ENCODE measurements at places on chromosomes 7 and 10. TPM values are rescaled to one million over a fixed set of nuclear protein-coding genes. Genes with fewer than 3 reads are reported as not detected.

DNA sequence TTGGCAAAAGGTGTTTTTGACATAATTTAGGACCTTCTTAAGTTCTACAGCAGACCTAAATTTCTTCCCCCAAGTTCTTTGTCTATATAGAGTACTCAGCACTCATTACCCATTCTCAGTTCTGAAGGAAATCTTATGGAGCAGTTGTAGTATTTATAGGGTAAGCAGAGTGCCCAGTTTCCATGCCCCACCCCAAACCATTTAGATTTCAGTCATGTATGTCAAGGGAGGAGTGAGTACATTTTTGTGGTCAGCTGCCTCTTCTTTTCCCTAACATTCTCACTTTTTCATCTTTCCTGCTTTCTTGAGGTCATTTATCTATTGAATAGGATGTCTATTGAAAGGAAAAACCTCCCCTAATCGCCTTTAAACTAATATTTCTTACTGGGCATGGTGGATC, 83.3 kb downstream of the KAT6B start:
- DNase-seq = no peak

CALU gene
- total RNA-seq = 54.4 TPM

- no peak for DNase-seq
These were observed 110.3 kb upstream of the STEAP1B start for GRCh38 chr7:22610263-22610662.

DLX5 gene
- 0.89 TPM for total RNA-seq

DNA sequence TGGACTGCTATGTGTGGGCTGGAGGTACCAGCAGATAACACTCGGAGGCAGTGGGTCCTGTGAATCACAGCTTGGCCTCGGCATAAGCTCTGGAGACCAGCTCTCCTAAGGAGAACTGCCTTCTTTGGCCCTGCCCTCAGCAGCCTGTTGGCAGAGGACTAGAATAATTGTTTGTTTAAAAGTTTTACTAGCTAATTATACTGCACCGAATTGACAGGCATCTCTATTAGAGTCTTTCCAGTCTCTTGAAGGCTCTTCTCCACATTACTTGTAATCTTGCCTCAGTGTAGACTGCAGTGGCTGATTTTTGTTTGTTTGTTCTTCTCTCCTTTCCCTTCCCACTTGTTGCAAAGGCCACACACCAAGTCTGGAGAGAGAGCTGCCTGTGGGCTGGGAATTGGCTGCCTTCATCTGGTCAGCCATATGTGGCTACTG, 183.2 kb downstream of the AUTS2 start:
- no peak for DNase-seq

ZNF804B gene
- total RNA-seq = not detected

DNA sequence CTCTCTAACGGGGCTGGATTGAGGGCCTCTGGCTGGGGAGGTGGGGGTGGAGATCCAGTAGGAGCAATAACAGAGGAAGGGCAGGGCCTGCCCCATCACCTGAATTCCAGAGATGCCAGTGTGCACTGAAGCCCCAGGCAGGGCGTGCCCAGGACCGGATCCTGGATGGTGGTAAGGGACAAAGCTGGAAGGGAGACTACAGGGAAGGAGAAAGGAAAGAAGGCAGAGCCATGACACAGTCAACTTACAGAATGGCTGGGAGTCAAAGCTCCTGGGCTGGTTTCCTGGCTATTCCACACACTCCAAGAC, 666 bp downstream of the TMEM139 start:
- peak; percentile 76 for DNase-seq

DNA sequence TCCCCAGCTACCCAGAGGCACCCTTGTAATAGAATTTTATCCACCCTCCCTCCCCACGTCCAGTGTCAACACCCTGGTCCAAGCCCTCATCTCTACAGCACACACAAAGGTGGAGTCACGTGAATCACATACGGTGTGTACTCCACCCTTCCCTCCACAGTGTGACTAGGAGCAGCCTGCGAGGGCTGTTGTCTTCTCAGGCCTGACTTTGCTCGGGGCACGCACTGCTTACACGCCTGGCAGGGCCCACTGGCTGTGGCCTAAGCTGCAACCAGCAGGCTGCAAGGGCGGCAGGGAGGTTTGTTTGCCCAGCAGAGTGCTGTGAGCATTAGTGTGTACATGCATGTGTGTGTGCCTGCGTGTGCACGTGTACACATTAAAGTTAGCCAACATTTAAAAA, 93.7 kb downstream of the COBL start:
- no peak for DNase-seq

DNA sequence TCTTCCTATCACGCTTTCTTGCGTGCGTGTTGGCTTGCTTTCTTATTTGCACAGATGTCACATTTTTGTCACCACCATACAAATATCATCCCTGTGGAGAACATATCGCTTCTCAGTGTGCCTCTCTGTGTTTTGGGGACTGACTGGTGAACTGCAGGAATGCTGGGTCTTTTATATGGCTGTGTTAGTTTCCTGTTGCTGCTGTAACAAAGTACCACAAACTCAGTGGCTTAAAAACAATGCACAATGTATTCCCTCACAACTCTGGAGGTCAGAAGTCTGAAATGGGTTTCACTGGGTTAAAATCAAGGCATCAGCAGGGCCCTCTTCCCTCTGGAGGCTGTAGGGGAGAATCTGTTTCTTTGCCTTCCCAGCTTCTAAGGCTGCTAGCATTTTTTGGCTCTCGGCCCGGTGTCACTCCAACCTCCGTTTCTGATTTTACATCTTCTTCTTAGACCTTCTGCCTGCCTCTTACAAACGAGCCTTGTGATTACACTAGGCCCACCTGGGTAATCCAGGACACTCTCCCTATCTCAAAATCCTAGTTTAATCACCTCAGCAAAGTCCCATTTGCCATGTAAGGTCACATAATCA, 82.0 kb downstream of the LRMDA start:
- DNase-seq = no peak

CLEC2L gene
- total RNA-seq = not detected

- DNase-seq = no peak
These were observed 22.6 kb upstream of the ICA1 start for GRCh38 chr7:8284606-8285005.

LGI1 gene
- 1.3 TPM for total RNA-seq

DNA sequence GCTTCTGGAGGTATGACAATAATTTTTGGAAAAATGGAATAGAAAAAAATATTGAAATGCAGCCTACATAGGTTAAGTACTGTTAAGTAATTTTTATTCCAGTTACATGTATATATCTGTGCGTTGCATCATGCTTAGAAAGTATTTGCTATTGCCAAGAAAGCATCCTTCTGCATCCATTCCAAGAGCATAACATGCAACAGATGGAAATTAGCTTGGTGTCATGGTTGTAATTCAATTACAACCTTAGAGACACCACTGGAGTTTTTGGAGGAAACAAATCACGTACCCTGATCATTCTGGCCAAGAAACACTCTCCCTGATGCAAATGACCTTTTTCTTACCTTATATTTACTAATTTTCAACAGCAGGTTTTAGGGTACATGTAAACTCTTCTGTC, 1.7 kb downstream of the AKR1B1 start:
- no peak for DNase-seq

- DNase-seq = no peak
These were observed 123.4 kb downstream of the SPAG6 start for GRCh38 chr10:22468570-22469320.

Measured in mucosa of descending colon (tissue), 3 donors.